ENCODE measurements at places on chromosomes 5 and 9. TPM values are rescaled to one million over a fixed set of nuclear protein-coding genes. Genes with fewer than 3 reads are reported as not detected.

Gene NMUR2
- 0.83 TPM for total RNA-seq

Gene SPDL1
- total RNA-seq: 24.0 TPM

Gene SERF1A
- total RNA-seq: 3.7 TPM

Gene TNFAIP8
- 17.0 TPM for total RNA-seq

Gene RUFY1
- total RNA-seq: 51.0 TPM

Gene ENC1
- 99.6 TPM for total RNA-seq

Gene FOXI1
- total RNA-seq: not detected

Gene SLC36A2
- 0.06 TPM for total RNA-seq

Gene PRR16
- 2.0 TPM for total RNA-seq

Gene CCNH
- 69.0 TPM for total RNA-seq

Gene KIAA0825
- 20.9 TPM for total RNA-seq

Gene PCDHB16
- 3.9 TPM for total RNA-seq

Gene PRUNE2
- total RNA-seq: 166 TPM

Gene NOL8
- total RNA-seq: 20.3 TPM

Gene PRDM9
- not detected for total RNA-seq

Gene C9orf50
- not detected for total RNA-seq

Gene GPR21
- total RNA-seq: 0.50 TPM

Gene HEMGN
- total RNA-seq: 34.7 TPM

Gene RNF20
- 38.6 TPM for total RNA-seq

Gene ST8SIA4
- 22.8 TPM for total RNA-seq

Gene HK3
- total RNA-seq: 4.9 TPM

Gene DIRAS2
- total RNA-seq: 18.5 TPM

Gene TTF1
- total RNA-seq: 11.1 TPM

Gene CCNI2
- total RNA-seq: 1.3 TPM

Gene NUTM2F
- not detected for total RNA-seq

Gene TSSK1B
- 0.06 TPM for total RNA-seq

Gene AQP7
- 0.89 TPM for total RNA-seq

Gene FRMD3
- total RNA-seq: 12.6 TPM

Gene RGMB
- total RNA-seq: 30.1 TPM

Gene ARHGEF28
- 25.7 TPM for total RNA-seq

Gene CATSPER3
- total RNA-seq: 0.79 TPM

Gene ADAMTS12
- total RNA-seq: 44.5 TPM

Gene TAF11L10
- not detected for total RNA-seq

Gene ANKRD31
- total RNA-seq: 0.50 TPM

Gene MEGF10
- 28.1 TPM for total RNA-seq

Gene PCDHB2
- 5.8 TPM for total RNA-seq

Gene HMCN2
- total RNA-seq: 2.4 TPM

Gene PCDHB6
- 1.9 TPM for total RNA-seq

Gene BTNL8
- 0.50 TPM for total RNA-seq

Gene NUP188
- total RNA-seq: 30.3 TPM

Gene PKD2L2
- total RNA-seq: not detected

Gene FOXD4L5
- 0.22 TPM for total RNA-seq

Gene GLDC
- 20.3 TPM for total RNA-seq

Gene SHISAL2B
- 0.72 TPM for total RNA-seq

Gene ZNG1A
- 37.5 TPM for total RNA-seq

Gene GMCL2
- total RNA-seq: not detected

Gene FAXDC2
- 26.0 TPM for total RNA-seq

Gene NAA35
- 44.2 TPM for total RNA-seq

Gene OR1Q1
- not detected for total RNA-seq

Gene SLC36A3
- total RNA-seq: not detected
